Astrocyte of the hippocampus (primary cell): ENCODE measurements at places on chromosomes 7 and 10.
A peak's percentile ranks its signal among the peaks of the same experiment; 100 is the strongest.

DNA sequence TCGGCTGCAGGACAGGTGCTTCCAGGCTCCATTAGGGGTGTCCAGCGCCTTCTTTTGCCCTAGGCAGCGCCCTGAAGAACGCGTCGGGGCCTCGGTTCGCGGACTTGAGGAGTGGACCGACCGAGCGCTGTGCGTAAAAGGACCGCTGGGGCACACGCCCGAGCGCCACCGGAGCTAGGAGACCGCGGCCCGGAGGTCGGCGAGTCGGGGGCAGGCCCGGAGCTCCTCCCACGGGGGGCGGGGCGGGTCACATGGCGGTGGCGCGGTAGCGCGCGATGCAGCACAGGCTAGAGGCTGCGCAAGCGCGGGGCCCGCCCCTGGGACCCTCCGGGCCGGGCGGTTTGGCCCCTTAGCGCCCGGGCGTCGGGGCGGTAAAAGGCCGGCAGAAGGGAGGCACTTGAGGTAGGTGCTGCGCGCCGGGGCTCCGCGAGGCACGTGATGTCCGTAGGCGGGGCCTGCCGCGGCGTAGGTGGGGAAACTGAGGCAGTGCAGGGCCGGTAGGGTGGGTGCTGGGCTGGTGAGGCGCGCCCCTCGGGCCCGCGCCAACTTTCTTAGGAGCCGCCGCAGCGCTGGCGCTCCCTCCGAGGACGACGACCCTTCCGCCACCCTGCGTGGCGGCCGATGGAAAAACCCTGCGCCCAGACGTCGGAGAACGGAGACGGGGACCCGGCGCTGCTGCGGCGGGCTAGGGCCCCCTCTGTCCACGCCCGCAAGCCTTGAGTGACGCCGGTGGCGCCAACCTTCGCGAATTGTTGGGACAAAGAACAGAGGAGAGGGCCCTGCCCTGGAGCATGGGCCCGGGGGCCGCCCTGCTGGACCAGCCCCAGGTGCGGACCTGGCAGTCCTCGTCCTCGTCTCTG lies at the start of gene PRXL2A:
TSS of gene PRXL2A (plus strand) at position 310 of the 860 bp plus-strand sequence. CDS start 11,917 bp downstream, outside the sequence.
- peak; percentile 82 for DNase-seq

DNA sequence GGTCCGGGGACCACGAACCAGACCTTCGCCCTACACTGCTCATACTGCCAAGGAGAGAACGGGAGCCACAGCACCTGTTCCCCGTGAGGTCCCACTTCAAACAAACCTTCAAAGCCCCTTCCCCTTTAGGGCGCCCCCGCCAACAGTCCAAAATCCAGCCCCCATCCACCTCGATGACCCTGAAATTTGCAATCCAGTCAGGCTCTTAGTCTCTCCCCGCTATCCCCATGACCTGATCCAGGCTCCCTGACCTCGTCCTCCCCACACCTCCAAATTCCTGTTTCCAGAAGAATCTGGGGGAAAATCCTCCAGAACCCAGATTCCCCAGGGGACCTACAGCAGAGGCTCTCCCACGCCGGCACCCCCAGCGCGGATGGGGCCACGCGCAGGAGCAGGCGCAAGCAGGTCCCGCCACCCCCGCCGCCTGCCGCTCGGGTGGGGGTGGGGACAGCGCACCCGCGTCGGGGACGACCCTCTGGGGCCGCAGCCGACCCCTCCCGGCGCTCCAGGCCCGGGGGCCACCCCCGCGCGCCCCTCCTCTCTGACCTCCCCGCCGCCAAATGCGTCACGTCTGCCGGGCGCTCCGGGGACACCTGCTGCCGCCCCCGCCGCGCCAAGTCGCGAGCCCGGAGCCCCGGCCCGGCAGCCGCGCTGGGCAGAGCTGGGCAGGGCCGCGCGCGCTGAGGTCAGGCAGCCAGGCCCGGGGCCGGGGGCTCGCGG lies 753 bp downstream of the CAMK2B start:
- no peak for DNase-seq

- DNase-seq, result no peak
These were observed 56.5 kb upstream of the KDM7A start for GRCh38 chr7:140232957-140233917.

DNA sequence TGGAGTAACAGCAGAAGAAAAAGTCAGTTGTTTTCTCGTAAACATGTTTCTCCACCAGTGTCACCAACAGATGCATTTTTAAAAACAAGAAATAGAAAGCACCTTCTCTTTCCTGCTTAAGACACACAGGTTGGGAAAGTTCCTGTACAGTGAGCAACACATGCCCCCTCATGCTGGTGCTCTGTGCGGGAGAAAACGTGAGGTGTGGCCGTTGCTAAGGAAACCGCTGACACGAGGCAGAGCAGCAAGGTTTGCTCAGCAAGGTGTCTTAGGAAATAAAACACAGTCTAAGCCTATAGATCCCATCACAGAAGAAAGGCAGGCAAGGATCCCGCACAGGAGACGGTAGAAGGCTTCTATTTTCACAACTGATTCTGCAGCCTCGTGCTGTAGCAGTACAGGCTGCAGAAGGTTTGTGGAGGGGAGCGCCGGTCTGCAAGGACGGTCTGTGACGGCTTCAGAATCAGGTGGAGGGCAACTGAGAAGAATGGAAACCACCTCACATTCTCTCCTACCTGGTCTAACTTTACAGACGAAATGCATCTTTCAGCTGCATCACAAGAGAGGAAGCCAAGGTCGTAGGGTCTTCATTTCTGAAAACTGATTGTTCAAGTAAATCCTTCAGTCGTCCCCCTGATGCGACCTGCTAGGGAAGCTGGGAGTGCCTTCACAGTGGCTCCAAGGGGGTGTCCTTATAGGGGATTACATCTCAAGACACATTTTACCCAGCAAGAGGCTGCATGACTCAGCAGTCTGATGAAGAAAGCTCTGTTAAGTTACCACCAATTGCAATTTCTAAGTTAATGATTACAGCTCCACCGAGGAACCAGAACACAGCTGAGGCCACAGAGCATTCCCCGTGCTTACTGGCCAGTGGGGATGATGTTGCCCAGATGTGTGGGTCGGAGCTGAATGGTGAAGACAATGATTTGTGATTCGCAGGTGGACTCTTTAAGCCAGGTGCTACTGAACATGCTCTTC lies 150.7 kb upstream of the KLF14 start:
- peak; percentile 56 for DNase-seq

GRCh38 chr10:67670401-67670800 lies 25.6 kb downstream of the CTNNA3 start:
- peak; percentile 54 for DNase-seq

- DNase-seq, result no peak
These were observed 489.5 kb downstream of the GATA3 start for GRCh38 chr10:8544057-8544380.

- DNase-seq, result peak; percentile 12
These were observed 21.2 kb upstream of the UCN3 start for GRCh38 chr10:5343561-5343960.

DNA sequence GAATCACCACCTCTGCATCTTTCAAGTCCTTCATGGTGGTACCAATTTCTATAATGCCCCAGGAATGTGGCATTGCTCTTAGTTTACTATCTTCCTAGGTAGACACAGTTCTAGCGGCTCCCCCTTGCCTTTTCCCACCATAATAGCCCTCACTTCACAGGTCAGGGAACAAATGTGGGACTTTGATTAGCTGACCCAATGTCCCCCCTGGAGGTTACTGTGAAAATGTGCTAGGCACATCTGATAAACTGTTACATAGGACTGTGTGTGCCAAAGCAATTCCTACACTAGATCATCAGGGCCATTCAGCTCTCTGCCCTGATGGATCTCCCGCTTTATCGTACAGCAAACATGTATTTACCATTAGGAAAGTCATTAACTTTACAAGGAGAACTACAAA lies 94.0 kb downstream of the TWIST1 start:
- no peak for DNase-seq

- no peak for DNase-seq
These were observed 25.8 kb upstream of the GPR141 start for GRCh38 chr7:37657816-37658215.

- no peak for DNase-seq
These were observed 433.9 kb downstream of the RPS24 start for GRCh38 chr10:78467496-78468106.

DNA sequence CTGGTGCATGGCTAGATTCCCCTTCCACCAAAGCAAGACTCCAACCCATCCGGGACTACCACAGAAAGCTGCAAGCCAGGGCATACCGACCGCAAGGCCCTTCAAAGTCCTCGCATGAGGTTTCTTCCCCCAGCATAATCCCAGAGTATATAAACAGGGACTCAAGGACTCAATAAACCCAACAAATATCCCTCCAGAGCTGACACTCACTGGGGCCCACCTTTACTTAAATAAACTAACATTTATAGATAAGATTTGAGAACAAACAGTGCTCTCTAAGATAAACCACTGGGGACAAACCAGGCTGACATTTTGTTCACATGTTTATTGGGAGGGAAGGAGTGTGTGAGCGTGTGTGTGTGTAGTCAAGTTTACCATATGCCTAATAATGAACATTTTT lies 138.2 kb downstream of the ADAM12 start:
- no peak for DNase-seq

GRCh38 chr7:22329816-22330524 lies 27.0 kb downstream of the RAPGEF5 start:
- DNase-seq, result no peak

DNA sequence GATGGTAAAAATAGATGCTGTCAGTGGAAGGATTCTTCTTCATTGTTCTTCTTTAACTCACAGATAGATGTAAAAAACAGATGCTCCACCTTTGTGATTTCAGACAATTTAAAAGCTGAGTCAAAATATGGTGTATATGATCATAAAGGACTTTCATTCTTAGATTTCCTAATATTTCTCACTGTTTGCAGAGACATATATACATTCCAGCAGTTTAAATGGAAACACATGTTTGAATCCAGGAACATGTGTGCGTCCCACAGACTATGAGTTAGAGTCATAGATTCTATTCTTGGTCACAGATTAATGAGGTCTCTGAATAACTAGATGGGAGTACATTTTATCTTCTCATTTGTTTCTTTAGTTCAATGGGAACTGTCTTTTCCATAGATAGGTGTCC lies 109.6 kb downstream of the BICC1 start:
- DNase-seq, result no peak

DNA sequence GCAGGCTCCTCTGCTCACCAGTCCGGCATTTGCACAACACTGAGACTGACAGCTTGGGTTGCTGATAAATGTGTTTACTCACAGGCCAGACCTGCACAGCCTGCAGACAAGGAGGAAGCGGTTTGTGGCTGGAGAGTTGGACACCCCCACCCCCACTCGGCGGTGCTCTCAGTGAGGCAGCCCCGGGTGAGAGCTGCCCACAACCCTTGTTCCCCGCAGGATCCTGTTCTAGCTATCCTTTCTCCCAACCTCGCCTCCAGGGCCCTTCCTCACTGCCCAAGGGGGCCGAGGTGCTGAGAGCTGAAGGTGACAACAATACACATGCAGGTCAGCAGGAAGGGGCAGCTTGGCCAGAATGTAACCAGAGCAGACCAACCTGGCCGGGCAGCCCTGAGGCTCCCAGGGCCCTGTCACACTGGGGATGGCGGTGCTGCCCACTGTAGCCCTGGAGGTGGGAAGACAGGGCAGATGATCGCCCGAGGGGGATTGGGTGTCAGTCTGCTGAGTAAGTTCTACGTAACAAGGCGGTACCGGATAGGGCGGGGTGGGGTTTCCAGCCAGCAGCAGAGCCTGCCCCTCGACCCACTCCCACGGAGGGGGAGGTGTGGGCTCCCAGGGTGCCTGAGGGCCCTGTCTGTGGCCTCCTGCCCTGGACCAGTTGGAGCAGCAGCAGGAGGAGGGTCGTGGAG lies 2.1 kb upstream of the ADAM8 start:
- peak; percentile 82 for DNase-seq

DNA sequence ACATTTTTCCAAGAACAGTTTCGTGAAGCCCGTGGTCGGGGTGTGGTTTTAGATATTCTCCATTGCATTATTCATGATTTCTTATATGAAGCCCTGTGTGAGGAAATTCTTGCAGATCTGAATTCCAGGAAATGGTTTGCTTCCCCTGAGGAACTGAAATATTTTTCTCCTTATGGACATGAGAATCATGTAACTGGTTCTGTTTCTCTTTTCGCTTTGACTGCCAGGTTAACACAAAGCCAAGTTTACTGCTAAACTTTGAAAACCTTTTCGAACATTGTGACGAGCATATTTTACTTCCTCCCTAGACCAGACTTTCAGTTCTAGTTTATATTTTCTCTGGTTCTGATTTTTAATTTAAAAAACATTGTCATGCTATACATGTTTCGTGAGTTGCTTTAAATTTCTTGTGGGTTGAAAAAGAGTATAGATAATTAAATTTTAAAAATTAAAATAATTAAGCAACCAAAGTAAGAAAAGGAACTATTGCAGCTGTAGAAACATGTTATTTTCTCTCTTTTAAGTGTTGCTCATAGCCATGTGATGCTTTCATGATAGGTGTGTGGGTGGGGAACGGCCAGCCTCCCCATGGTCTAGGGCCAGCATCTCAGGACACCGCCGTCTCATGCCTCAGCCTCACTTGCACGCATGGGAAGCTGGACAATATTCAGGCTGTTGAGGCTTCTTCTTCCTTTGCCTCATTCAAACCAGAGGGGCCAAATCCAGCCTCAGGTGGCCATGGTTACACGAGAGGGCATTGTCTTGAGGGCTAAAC lies 97.1 kb downstream of the CREB5 start:
- peak; percentile 57 for DNase-seq

DNA sequence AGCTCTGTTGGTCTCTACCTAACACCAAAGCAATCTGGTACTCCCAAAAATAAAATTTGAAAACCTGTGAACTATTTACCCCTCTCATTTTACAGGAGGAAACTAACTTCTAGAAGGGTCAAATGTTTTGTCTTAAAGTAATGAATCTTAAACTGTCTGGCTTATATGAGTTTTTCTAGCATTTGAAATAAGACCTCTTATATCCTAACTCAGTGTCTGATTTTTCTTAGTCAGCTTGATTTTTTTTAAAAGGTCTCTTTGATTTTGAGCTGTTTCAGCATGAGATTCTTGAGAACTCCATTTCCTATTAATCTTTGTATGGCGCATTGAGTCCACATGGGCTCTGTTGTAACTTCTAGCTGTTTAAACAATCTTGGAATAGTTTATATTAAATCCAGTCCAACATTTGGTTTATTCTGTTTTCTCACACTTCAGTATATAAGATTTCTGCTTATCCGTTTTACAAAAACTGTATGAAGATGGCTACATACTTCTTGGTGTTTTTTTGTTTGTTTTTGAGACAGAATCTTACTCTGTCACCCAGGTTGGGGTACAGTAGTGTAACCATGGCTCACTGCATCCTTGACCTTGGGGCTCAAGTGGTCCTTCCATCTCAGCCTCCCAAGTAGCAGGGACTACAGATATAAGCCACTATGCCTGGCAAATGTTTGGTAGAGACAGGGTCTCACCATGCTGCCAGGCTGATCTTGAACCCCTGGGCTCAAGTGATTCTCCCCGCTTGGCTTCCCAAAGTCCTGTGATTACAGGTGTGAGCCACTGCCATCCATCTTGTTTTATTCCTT lies 91.1 kb downstream of the PPP1R9A start:
- DNase-seq, result no peak
